Thoracic aorta (tissue), 2 donors: ENCODE measurements at places on chromosomes 11 and 22.
A peak's percentile ranks its signal among the peaks of the same experiment; 100 is the strongest.

- DNase-seq, result no peak
These were observed 20.4 kb downstream of the FXYD6 start for GRCh38 chr11:117855912-117856651.

- DNase-seq, result no peak
These were observed 3.3 kb upstream of the TRIM29 start for GRCh38 chr11:120141113-120141767.

DNA sequence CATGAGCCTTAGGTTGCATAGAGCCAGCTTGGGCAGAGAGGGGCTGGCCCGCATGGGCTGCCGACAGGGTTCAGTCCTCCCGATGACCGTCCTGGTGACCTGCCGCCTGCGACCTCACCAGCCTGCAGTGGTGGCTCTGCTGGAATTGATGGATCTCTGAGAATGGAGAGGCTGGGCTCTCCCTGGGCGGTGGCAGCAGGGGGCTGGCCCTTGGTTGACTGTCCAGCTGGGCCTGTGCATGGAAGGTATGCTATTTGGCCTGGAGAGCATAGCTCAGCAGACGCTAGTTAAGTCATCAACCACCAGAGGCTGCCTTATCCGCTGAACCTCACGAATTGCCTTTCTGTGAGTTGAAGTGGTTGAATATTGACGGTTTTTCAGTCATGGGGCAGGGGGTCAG lies 19.7 kb downstream of the GRAMD4 start:
- no peak for DNase-seq

- DNase-seq, result no peak
These were observed 26.8 kb downstream of the MIAT start for GRCh38 chr22:26684168-26684567.

- no peak for DNase-seq
These were observed 189.3 kb downstream of the FAT3 start for GRCh38 chr11:92413757-92414513.

GRCh38 chr11:119044708-119045107 lies 12.3 kb downstream of the HYOU1 start:
- no peak for DNase-seq

DNA sequence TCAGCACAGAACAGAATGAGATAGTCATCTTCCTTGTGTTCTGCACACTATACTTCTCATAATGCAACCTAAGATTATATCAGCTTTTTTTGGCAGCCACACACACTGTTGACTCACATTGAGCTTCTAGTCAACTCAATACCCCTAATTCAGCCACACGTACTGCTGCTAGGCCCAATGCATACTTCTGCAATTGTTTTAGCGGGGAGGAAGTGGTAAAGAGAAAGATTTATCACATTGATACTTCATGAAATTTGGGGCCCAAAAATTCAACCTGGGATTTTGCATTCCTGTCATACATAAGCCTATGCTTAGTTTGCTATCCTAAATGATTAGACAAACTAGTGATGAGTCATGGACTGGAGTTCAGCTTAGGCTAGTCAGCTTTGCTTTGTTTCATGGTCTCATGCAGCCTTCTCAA lies 8.6 kb upstream of the UPB1 start:
- no peak for DNase-seq

GRCh38 chr22:33920197-33920540 lies at the start of gene LARGE1:
Gene LARGE1 (minus strand): TSS chr22:33920476.
- no peak for DNase-seq

DNA sequence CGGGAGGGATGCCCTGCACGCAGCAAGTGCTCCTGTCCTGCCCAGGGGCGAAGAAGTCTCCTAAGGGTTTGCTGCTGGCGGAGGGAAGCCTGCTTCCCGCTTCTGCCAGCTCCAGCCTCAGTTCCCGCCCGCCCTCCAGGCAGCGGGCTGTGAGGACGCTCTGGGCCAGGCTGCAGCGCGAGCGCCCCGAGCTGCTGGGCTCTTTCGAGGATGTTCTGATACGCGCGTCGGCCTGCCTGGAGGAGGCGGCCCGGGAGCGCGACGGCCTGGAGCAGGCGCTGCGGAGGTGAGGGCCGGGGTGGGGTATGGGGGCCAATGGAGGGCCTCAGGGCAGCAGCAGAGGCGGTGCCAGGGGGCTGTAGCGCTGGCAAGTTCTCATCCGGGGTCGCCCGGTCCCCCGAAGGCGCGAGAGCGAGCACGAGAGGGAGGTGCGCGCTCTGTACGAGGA lies 2.2 kb downstream of the CRACR2B start:
- no peak for DNase-seq

DNA sequence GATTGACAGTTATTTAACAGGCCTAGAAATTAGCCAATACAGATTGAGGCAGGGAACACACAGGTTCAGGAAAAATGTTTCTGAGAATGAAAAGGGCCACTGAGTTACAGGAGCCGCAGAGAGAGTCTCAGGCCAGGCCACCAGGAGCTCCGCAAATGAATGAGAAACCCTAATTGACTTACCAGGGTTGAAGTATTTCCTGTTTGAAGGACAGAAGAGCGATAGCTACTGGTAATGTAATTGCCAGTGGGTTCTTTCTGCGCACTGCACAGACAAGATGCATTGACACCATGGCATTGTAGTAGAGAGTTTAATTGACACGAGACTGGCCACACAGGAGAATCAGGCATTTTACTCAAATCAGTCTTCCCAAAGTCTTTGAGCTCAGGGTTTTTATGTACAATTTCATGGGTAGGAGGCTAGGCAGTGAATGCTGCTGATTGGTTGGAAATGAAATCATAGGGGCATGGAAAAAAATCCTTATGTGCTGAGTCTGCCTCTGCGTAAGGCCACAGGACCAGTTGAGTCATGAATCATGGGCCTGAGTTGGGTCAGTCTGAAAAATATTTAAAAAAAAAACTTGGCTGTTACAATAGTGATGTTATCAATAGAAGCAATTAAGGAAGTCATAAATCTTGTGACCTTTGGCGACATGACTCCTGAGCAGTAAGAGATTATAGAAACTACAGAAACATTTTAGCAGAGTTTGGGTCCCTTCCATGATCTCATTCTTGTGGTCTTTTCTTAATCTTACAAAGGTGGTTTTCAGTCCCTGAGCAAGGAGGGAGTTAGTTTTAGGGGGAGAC lies 203.8 kb downstream of the CASP12 start:
- no peak for DNase-seq

DNA sequence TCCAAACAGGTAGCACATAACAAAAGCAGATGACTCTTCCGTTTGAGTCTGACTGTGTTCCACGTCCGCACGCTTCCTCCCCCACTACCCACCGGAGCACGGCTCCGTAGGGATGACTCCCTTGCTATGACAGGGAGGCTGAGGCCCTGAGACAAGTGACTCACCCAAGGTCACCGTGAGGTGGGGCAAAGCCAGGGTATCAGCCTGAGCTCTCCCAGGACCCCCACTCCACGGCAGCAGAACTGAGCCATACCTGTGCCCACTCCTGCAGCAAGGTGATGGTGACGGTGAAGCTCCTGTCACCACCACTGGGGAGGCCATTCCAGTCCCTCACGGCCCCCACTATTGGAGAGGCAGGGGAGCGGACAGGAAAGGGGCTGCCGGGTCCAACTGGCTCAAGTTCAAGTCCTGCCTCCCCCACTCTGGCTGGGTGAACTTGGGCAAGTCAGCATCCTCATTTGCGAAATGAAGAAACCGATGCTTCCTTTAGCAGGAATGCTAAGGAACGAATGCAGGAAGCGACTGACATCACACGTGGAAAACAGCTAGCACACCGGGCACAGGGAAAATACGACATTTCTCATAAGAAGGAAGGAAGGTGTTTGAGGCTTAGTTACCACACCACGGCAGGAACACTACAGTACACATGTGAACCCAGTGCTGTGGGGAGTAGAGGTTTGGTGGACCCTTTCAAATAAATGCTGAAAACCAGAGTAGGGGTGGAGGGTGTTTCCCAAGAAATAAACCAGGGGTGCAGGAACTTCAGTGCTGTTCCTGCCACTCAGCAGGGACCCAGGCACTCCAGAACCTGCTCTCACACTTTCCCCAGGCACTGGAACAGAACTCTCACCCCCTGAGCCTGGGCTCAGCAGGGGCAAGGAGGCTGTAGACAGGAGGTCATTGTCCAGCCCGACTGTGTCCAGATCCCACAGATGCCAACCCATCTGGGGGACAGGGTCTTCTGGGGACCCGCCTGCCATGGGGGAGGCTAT lies 32.4 kb upstream of the CBX7 start:
- DNase-seq, result no peak

DNA sequence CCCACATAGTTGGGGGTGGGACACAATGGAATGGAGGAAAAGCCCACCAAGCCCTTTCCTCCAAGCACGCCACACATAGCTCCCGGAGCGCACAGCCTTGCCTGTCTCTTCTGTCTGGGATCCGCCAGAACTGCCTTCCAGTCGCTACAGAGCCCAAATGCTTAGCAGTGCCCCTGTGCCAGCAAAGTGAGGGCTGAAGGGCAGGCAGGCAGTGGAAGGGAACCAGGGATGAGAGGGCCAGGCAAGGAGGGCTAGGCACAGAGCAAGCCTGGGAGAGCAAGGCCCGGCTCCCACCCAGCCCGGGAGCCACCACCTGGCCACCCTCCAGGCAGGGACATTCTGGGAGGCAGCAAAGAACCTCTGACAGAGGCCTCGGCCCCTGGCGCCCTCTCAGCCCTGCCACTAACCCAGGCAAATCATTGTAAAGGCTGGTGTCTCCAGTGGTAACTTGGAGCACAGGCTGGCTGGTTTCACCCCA lies 32.5 kb downstream of the PPP2R1B start:
- no peak for DNase-seq

DNA sequence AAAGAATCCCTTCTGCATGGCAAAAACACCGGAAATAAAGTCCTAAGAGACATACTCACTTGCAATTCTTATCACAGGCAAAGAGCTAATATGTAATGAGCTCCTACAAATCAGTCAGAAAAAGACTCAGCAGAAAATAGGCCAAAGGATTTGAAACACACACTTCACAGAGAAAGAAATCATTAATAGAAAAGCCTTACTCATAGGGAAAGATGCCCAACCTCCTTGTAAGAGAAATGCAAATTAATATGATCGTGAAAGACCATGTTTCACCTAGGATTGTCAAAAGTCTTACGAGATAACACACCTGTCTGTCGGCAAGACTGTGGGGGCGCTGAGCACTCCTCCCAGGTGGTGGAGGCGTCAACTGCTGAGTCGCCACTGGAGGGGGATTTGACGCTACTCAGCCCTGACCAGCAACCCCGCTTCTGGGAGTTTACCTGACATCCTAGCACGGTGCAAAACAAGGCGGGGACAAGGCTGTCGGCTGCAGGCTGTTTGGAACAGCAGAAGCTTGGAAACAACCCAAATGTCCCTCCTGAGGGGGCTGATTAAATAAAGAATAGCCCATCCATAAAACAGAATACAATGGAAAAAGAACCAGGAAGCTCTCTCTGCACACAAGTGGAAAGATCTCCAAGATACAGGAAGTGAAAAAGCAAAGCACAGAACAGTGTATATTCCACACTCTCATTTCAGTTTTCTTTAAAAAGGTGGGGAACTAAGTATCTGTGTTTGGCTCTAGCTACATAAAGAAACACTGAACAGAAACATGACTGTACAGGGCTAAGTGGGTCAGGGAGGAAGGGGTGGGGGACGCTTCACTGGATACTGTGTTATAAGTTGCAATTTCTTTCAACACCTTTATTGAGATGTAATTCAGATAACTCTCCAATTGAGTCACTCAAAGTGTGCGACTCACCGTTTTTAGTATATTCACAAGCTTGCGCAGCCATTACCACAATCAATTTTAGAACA lies 11.5 kb downstream of the CSNK1E start:
- DNase-seq, result no peak

- no peak for DNase-seq
These were observed 607.9 kb downstream of the BUD13 start for GRCh38 chr11:116164843-116165242.

- no peak for DNase-seq
These were observed 21.3 kb downstream of the CASP12 start for GRCh38 chr11:104876861-104877431.

GRCh38 chr22:44684506-44685383 lies 17.3 kb upstream of the PRR5 start:
- peak; percentile 37 for DNase-seq

GRCh38 chr11:76634886-76635285 lies 35.7 kb downstream of the LRRC32 start:
- no peak for DNase-seq

- DNase-seq, result no peak
These were observed 623 bp downstream of the NDUFS8 start for GRCh38 chr11:68031144-68031464.

DNA sequence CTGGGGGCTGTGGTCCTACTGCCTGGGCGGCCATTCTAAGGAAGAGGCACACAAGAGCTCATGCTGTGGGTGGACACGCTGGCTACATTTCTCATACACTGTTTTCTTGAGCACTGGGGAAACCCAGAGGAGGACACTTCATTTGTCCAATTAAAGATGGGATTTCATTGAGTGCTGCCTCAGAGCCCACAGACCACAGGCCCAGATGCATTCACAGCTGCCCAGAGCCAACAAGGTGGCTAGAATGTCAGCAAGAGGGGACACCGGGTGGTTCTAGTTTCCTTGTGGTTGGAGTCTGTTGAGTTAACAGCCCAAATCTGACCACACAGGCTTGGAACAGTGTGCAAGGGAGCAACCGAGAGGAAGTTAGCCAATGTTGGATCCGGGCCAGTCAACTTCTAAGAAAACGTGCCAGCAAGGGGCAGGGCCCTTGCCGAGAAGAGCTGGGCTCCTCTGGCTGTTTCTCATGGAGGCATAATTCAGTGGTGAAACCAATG lies 35.0 kb upstream of the SORL1 start:
- peak; percentile 73 for DNase-seq

GRCh38 chr11:41534861-41535260 lies 75.4 kb upstream of the LRRC4C start:
- no peak for DNase-seq

- no peak for DNase-seq
These were observed 23.5 kb downstream of the B3GAT1 start for GRCh38 chr11:134388590-134388989.

DNA sequence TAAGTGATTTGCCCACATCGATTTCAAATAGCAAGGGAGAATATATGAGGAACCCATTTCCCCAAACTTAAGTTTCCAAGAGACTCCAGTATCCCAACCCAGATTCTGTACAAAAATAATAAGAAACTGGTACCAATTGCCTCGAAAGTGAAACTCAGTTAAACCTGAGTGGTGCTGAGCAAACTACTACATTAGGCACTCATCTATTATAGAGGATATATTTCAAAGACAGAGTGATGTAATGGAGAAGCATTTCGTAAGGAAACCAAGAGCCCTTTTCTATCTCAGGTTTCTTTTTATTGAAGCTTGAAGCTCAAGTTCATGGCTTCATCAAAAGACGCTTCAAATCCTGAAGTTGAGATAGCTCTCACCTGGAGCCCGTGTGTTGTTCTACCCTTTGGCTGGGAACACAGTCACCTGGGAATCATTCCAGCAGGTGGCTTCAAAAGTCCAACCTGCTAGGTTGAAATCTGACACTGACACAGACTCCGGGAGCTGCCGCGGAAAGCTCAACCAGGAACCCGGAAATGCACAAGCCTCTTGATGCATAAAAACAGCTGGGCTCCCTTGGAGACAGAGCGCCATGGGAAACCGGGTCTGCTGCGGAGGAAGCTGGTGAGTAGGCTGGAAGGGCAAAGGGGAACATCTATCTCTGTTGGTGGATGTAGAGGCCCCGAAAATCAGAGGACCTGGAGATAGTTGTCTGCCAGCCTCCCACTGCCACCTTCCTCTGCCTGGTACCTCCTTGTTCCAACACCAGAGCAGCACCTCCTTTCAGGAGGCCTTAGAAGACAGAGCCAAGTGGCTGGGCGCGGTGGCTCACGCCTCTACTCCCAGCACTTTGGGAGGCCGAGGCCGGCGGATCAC lies at the start of gene C11orf52:
Gene C11orf52 (plus strand): TSS at position 524 of the 867 bp plus-strand sequence. CDS start 60 bp downstream, at position 584.
- DNase-seq, result no peak

GRCh38 chr11:73866095-73866579 lies 10.5 kb downstream of the COA4 start:
- no peak for DNase-seq

- no peak for DNase-seq
These were observed 332.4 kb downstream of the TBC1D22A start for GRCh38 chr22:47094861-47095330.

GRCh38 chr11:79482800-79483199 lies 42.0 kb upstream of the TENM4 start:
- no peak for DNase-seq
